Fibroblast of upper back skin (primary cell): ENCODE measurements at places on chromosomes 6 and 20.

- no peak for DNase-seq
Observed at GRCh38 chr6:63816982-63817436, 181.4 kb downstream of the PHF3 start.

GRCh38 chr20:51237791-51238190 lies 214.9 kb upstream of the KCNG1 start:
- no peak for DNase-seq

GRCh38 chr6:26495281-26495680 lies 4.8 kb upstream of the BTN1A1 start:
- no peak for DNase-seq

GRCh38 chr6:126204598-126204997 lies 135.3 kb upstream of the CENPW start:
- no peak for DNase-seq

GRCh38 chr6:16208989-16209388 lies 29.4 kb upstream of the GMPR start:
- no peak for DNase-seq

DNA sequence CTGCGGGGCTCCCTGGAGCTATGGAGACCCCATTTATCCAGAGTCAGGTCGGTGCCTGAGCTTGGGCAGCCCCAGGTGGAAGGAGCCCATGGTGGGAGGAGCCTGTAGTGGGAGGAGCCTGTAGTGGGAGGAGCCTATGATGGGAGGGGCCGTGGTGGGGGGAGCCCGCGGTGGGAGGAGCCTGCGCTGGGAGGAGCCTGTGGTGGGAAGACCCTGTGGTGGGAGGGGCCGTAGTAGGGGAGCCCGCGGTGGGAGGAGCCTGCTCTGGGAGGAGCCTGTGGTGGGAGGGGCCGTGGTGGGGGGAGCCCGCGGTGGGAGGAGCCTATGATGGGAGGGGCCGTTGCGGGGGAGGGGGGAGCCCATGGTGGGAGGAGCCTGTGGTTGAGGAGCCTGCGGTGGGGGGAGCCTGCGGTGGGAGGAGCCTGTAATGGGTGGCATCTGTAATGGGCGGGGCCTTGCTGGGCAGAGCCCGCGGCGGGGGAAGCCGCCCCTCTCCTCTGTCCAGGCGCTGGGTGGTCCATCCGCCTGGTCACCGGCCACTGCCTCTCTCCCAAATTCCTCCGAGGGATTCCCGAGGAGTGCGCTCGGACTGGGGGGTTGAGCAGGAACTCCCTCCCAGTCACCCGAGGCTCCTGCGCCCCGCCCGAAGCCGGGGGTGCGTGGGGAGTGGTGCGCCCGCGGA lies 567 bp upstream of the FNDC11 start:
- DNase-seq = peak; percentile 73

DNA sequence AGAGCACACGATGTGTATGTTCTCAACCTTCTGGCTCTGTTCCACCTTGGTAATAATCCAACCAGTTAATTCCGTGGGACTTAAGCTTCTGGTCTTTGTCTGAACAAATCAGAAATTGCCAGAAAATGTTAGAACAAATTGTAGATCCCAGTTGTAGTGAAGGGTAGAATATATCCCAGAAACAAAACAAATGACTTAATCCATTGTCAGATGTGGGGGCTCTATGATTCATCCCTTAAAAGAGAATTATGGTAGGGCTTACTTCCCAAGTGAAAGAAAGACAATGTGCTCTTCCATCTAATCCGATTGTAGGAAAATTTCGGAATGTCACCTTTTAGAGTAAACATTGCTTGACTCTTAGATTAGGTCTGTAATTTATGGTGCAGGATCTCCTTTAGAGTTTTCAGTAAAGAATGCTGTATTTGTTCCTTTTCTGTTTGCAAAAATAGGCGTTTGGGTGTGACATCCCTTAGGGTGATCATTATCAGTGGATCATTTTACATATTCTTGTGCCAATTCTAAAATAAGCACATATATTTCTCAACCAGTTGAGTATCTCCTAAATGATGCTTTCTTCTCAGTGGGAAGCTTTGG lies 234.5 kb upstream of the ZNF217 start:
- peak; percentile 94 for DNase-seq

DNA sequence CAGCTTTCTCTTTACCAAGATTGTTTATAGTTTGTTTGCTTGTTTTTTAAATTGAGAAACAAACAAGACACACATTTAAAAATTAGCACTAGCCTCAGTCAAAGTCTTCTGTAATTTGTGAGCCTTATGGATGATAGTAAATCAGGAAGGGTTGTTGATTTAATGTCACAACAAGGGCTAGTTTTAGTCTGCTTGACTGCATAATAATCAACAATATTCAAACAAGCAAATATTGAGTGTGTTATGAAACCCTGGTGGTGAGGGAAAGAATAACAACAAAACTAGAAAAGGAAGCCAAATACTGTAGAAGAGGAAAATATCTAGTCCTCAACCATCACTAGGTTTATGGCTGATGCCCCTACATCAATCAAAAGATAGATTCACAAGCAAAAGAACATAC lies 228.6 kb downstream of the TBC1D7 start:
- no peak for DNase-seq

DNA sequence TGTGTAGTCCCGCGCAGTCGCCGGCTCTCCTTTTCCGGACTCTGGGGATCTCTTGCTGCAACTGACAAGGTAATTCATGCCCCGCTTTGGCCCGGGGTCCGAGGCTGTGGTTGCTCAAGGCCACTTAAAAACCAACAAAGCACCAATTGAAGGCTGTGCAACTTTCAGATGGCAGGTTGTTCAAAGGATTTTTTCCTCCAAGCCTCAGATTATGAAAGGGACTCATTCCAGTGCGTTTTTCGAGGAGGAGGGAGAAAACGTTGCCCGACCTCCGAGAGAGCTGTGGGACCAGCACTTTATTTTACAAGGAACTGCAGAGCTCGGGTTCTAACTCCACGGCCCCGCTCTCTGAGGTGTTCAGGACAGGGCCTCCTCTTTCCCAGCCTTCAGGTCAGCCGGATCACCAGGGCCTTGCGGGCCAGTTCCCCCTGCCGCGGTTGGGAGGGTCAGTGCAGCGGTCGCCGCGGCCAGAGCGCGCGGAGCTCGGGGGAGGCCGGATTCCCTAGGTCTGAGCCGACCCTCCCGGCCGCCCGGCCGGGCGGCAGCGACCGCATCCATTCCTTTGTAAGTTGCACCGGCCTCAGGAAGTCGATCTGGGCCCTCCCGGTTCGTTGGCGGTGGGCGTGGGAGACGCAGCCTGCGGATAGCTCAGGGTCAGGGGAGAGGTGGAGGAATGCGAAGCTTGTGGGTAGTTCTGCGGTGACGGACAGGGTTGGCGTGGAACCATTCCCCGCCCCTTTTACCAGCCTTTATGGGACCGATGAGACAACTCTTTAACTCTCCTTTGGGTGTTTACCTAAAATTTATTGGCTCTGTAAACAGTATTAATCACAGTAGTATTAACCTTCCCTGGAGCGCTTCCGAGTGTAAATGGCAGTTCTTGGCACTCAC lies 1.6 kb downstream of the UTRN start:
- peak; percentile 85 for DNase-seq

DNA sequence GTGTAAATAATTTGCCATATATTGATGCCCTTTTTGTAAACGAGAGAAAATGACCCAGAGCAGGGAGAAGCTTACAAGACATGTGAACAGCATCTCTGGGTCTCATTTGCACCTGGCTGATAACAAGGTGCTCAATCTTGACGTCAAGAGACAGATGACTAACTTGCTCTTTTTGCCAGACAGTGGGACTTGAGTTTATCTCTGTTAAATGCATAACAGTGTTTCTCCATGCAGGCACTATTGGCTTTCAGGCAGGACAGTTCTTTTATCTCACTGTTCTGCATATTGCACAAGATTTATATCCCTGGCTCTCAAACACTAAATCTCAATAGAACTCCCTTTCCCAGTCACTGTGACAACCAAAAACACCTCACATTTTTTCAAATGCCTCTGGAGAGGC lies 56.4 kb downstream of the RFX6 start:
- DNase-seq = no peak

DNA sequence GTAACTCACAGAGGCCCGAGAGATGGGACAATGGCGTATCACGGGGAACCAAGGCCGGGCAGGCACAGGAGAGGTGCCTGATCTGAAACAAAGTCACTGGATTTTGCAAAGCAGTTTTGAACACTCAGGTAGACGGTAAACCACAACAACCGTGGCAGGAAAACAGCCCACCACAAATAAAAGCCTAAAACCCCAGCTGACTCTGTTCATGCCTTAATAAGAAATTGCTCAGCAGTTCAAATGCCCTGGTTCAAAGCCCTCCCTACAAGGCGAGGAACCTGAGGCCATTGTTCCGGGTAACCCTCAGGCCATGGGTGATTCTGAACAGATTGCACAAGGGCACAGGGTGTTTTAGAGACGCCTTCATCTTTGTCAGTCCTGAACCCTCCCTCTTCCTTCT lies 114.2 kb downstream of the MAP3K7 start:
- DNase-seq = no peak

DNA sequence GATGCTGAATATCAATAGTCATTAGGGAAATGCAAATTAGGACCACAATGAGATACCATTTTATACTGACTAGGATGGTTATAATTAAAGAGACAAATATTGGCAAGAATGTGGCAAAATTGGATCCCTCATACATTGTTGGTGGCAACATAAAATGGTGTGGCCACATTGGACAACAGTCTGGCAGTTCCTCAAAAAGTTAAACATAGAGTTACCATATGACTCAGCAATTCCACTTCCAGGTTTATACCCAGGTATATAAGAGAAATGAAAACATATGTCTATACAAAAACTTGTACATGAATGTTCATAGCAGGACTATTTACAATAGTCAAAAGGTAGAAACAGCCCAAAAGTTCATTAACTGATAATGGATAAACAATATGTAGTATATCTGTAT lies 2.0 kb upstream of the CRIP3 start:
- no peak for DNase-seq

DNA sequence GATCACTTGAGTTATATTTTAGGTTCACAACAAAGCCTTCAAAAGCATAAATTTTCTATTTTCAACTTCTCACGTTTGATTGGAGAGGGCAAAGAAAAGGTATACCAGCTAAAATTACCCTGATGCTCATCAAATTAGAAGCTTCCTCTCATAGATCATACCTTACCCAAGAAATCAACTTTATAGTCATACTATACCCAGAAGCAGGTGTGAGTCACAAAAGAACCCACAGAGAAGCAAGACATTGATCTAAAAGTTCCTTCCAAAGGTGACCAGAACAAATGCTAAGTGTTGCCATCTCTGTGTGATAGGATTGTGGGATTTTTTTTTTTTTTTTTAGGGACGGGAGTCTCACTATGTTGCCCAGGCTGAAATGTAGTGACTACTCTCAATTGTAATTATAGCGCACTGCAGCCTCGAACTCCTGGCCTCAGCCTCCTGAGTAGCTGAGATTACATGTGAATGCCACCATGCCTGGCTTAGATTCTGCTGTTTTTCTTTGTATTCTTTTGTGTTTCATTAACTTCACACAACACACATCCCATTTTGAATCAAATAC lies 3.3 kb downstream of the EIF2S2 start:
- DNase-seq = no peak

GRCh38 chr6:46377209-46377608 lies 114.0 kb downstream of the RCAN2 start:
- no peak for DNase-seq

DNA sequence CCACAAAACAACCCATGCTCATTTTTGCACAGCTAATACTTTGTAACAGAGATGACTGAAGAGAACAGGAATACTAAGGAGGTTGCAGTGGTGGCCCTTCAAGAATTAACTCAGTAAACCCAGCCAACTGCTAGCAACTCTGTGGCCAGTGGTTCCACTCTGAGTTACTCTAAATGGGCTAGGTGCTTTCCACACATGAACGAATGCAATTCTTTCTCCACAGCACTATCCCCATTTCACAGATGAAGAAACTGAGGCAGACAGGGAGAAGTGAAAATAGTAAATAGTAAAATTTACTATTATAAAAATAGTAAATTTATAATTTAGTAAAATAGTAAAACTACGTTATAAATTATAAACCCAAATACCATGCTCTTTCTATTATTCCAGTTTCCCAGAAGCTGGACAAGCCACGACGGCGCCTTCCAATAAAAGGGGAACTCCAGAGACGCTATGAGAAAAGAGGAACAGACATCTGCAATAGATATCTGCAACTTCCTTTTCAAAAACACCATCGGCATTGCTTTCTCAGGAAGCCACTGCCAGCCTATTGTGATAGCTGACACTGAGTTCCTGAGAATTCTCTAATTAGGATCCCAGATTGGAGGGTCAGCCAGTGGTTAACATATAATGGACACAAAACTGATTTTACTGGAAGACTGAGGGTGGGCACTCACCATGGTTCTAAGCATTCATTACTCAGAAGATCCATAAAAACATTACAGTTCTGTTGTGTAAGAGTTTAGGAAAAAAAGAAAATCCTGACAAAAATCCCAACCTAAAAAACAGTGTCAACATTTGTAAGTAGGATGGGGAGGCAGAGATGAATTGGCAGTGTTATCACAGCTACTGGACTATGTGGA lies 16.2 kb downstream of the FKBP1A start:
- no peak for DNase-seq

DNA sequence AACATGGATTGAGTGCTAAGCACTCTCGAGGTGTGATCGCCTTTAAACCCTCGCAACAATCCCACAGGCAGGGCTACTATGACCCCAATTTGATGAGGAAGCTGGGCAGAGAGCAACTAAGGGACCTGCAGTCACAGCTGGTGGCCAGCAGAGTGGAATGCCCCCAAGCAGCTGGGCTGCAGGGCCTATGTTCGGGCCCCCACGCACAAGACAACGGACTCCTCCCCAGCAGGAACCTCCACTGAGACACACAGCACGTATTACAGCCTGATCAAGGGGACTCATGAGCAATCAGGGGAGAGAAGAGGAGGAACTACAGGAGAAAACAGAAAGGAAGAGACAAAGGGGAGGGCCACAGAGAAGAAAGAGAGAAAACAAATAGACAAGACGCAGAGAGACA lies 21.7 kb downstream of the CST7 start:
- no peak for DNase-seq

GRCh38 chr6:48978016-48978415 lies 485.0 kb downstream of the MMUT start:
- no peak for DNase-seq

DNA sequence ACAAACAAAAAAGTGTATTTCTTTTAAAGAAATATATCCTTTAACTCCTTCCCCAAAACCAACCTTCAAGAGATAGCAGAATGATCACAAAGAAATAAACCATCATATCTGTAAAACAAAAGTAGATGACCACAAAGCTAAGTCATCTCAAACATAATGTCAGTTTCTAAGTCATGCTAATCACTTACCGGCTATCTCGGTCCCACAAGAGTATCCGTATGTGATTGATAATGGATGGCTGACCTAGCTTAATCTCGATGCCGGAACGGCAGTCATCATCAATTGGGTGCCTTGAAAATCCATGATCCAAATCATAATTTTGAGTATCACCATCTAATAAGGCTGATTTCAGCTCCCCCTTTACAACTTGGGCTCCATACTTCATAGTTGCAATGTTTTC lies 59.7 kb downstream of the BTBD9 start:
- DNase-seq = no peak
